ENCODE measurements at places on chromosomes 3 and 15.

GRCh38 chr15:94889153-94889552, 657.8 kb downstream of the MCTP2 start:
- no peak for DNase-seq

- no peak for DNase-seq
These were observed 608.5 kb upstream of the AGTR1 start for GRCh38 chr3:148089171-148089570.

GRCh38 chr3:25033407-25034029, 394.5 kb upstream of the RARB start:
- no peak for DNase-seq

GRCh38 chr15:85389772-85390171, 9.4 kb downstream of the AKAP13 start:
- no peak for DNase-seq

- no peak for DNase-seq
These were observed 28.9 kb upstream of the KLHL6 start for GRCh38 chr3:183584246-183584913.

GRCh38 chr3:60772584-60772983, 478.7 kb downstream of the FHIT start:
- DNase-seq: no peak

GRCh38 chr15:89364341-89364740, 29.7 kb upstream of the POLG start:
- no peak for DNase-seq

GRCh38 chr3:171113716-171114115, 87.2 kb upstream of the SLC2A2 start:
- no peak for DNase-seq
